ENCODE measurements at places on chromosomes 3 and 15.
A peak's percentile ranks its signal among the peaks of the same experiment; 100 is the strongest.

- no peak for DNase-seq
Measured at GRCh38 chr15:25182736-25183445, 228.1 kb downstream of the SNRPN start.

DNA sequence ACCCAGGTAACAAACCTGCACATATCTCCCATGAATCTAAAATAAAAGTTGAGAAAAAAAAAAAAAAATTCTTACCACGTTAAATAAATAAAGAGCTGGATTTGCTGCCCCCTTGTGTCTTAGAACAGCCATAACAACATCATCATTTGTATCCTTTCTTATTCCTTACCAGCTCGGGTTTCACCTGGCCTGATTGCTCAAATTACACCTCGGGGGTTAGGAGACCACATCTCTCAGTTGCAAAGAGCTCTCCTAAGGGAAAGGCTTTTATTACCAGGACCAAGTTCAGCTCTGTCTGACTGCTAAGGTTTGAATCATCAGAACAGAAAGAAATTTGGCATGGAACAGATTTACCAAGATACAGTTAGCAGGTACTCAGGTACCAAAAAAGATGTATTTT, 25.8 kb upstream of the RPL39L start:
- DNase-seq = peak; percentile 29

- no peak for DNase-seq
Measured at GRCh38 chr3:186095561-186096081, 13.3 kb downstream of the ETV5 start.

- no peak for DNase-seq
Measured at GRCh38 chr3:52851348-52851747, 16.5 kb upstream of the MUSTN1 start.

- no peak for DNase-seq
Measured at GRCh38 chr3:38177181-38177580, 11.8 kb downstream of the OXSR1 start.

- DNase-seq = no peak
Measured at GRCh38 chr3:139935016-139935865, at the start of gene CLSTN2. CLSTN2 (plus strand) TSS chr3:139935185.

DNA sequence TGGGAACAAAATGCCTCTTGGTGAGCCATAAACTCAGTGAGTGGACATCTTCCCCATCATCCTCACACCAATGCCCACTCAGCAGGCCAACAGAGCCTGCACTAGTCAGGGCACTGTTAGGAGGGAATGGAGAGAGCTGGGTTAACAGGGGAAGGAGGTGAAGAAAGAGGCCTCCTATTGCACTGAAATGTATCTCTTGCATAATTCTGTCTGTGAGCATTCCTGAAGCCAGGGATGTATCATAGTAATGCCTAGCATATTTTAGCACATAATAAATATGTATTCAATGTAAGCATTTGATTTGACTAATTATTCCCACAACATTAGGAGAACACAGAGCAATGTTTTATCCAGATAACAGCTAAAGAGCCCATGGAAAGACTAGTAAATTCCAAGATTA, 81.2 kb downstream of the ANO10 start:
- peak; percentile 7 for DNase-seq
